BJ (cell line): ENCODE measurements at places on chromosomes 7 and 10.
A peak's percentile ranks its signal among the peaks of the same experiment; 100 is the strongest.

DNA sequence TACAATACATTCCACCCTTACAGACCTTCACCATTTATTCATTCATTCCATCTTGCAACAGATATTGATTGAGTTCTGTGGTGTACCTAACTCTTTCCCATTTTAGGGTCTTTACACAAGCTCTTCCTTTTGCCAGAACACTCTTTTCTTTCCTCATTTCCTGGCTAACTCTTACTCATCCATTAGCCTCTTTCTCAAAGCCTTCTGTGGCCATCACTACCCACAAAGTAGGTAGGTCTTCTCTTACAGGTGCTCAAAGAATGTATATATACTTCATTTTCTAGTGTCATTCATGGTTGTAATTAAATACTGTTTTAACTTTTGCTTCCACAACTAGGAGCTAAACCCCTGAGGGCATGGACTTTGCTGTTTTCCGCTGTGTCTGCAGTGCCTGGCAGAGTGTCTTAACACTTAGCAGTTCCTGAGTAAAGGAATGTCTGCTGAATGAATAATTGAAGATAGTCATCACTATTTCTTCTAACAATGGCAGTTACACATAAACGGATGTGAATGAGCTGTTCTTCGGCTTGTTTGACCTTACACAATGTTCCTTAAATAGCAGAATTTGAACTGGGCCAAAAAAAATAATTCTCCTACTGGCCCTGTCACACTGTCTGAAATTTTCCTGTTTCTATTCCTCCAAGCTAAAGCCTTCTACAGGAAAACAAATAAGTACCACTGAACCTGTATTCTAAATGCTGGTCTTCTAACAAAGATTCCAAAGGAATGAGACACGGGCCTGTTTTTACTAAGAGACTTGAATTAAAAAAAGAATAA, 15.1 kb downstream of the BCAP29 start:
- peak; percentile 80 for DNase-seq

DNA sequence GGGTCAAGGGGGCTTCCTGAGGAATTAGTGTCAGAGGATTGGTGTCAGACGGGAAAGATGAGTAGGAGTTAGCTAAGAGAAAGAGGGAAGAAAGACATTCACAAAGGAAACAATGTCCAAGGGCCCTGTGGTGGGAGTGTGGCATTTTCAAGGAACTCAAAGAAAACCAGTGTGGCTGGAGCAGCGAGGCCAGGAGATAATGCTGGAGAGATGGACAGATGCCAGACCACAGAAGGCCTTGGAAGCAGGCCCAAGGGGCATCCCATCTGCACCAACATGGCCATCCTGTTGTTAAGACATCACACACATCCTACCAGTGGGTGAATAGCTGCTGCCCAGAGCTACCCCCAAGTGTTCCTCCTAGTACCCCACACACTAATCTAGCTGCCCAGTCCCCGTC, 36.1 kb upstream of the CUL1 start:
- DNase-seq, result no peak

GRCh38 chr7:45015313-45015712, 15.3 kb downstream of the CCM2 start:
- DNase-seq, result no peak

GRCh38 chr10:86900955-86901354, 56.5 kb downstream of the MMRN2 start:
- no peak for DNase-seq

GRCh38 chr10:12781976-12782375, 219.5 kb downstream of the CCDC3 start:
- no peak for DNase-seq

- DNase-seq, result no peak
These were observed 22.2 kb downstream of the FZD1 start for GRCh38 chr7:91286432-91286831.
